ENCODE measurements at places on chromosomes 12 and 14.

- DNase-seq = no peak
Measured at GRCh38 chr14:50635141-50635540, 33.0 kb downstream of the SAV1 start.

- DNase-seq = no peak
Measured at GRCh38 chr14:104138718-104139459, 502 bp downstream of the KIF26A start.

DNA sequence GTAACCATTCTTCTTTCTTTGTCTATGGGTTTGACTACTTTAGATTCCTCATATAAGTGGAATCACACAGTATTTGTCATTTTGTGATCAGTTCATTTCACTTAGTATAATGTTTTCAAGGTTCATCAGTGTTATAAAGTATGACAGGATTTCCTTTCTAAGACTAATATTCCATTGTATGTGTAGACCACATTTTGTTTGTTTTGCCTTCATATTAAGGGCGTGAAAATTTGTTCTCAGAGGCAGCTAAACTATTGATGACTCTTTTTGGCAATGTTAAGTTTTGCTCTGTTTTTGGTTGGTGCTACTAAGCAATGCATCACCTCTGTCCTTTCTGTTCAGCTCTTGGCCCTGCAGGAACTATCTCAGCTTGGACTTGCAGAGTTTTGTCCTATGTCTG is 1.7 kb upstream of the KLRG1 start:
- DNase-seq = no peak

- DNase-seq = no peak
Measured at GRCh38 chr12:6466184-6466573, 4.3 kb downstream of the VAMP1 start.

GRCh38 chr12:108679106-108679681 is 45.5 kb upstream of the SELPLG start:
- no peak for DNase-seq

GRCh38 chr14:99195602-99196309 is 76.2 kb downstream of the BCL11B start:
- no peak for DNase-seq

DNA sequence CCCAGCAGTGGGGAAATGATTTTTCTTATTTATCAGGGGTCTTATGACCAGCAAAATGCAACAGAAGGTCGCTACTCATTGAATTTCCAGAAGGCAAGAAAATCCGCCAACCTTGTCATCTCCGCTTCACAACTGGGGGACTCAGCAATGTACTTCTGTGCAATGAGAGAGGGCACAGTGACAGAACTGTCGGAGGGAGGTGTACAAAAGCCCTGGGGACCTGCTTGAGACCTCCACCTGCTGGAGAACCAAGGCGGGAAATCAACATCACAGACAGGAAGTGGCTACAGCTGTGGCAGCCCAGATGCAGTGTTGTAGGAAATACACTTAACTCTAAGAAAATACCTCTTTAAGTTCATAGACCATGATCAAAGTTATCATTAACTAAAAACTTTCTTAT is 250.9 kb upstream of the OR4E1 start:
- no peak for DNase-seq

GRCh38 chr12:47244835-47245234 is 165.1 kb upstream of the AMIGO2 start:
- no peak for DNase-seq

DNA sequence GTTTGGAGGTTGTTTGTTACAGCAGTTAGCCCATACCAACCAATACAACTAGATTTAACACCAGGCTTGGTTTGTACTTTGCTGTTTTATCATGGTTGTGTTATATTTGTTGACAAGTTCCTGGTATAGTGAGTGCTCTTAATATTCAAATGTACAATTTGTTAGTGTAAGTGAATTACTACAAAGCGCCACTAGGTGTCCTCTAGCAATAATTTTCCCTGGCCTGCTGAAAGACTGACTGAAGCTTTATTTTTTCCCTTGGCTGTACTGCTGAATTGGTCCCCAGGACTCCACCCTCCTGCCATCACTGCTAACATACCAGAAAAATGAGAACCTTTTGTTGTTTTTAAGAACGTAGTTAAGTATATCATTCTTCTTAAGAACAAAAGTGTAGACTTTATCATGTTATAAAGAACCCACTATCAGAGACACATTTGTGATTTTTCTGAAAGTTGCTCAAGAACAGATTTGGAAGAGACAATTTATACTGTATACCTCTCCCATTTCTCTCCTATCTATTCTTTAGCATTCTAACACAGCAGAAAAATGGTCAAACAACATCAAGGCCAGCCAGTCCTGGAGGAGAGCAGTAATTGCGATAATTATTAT is 75.3 kb upstream of the FAR2 start:
- DNase-seq = peak; percentile 64

DNA sequence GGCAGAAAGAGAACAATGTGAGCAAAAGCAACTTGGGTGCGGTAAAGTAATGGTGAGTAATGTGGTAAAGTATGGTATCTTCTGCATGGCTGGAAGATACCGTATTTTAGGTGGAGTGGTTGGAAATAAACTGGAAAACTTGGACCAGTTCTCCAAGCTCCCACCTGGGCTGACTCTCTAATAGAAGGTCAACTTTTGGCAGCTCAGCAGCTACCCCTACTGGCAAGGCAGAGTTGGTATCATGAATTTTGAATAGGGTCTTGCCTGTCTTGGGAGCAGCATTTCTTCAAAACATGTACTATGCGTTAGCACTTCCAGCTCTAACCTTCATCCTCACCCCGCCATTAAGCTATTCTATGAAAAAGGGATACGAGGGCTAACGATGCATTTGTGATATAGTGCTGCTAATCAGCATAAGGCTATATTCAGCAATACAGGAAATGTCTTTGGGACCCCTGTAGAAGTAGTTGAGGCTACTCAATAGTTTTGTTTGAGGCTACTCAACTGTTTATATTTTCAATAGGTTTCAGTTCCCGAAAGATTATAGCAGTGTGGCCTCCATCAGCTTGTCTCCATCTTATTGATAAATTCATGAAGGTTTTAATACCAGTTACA is 276.3 kb upstream of the FAR2 start:
- peak; percentile 24 for DNase-seq

- no peak for DNase-seq
Measured at GRCh38 chr12:93290391-93290790, 87.3 kb upstream of the NUDT4 start.

DNA sequence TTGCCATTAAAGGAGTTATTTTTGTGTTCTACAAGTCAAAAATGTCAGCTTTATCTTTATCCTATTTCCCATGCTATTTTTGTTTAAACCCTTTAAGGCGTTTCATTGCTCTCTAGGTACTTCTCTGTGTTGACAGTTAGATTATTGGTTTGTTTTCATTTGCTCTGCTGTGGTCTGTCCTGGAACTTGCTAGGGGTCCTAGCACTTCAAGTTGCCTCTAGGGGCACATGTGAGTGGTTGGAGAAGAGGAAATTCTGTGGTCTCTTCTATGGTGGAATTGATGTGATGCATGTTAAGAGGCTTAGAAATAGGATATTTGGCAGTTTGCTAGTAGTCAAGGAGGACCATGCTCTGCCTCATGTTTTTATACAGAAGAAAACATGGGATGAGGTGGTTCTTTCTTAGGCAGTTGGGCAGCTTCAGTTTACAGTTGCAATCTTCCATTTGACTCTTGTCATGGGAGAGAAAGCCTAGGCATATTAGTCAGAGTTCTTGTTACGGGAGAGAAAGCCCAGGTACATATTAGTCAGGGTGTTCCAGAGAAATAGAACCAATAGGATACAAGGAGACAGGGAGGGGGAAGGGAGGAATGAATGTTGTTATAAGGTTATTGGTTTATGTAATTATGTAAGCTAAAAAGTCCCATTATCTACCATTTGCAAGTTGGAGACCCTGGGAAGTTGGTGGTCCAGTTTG is 14.4 kb downstream of the TTLL5 start:
- DNase-seq = no peak

DNA sequence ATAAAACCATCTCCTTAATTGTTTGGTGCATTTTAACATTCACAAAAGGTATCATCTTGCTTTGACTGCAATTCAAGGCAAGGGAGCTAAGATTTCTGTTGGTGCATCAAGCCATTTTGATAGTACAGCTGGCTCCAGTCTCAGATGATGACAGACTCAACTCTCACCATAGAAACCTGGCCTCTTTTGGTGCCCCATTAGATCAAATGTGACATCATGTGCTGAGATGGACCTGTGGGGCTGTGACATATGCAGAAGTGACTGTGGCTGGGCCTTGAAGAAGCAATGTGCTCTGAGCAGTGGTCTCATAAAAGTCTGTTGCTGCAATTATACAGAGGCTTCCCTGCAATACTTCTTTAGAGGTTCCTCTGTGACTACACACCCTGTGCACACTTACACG is 88.4 kb downstream of the SLC2A13 start:
- no peak for DNase-seq

GRCh38 chr12:103929784-103930033 is 501 bp upstream of the HSP90B1 start:
- peak; percentile 90 for DNase-seq

GRCh38 chr14:51367600-51367931 is 127.5 kb downstream of the TMX1 start:
- DNase-seq = no peak

DNA sequence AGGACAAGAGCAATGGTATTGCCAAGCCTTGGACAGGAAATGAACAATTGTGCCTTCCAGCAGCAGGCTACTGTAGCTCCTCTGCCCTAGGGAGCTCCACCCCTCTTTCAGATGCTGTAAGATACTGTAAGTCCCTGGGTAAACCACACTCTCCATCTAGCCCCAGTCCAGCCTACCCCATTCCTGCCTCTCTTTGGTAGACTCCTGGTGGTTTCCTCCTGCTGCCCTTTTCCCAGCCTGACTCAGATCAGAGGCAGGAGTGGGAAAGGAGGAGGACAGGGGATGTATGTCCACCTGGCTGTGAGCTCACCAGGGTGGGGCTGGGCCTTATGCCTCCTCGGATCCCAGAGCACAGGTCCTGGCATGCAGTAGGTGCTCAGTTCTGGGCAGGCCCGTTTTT is 174.6 kb downstream of the ESRRB start:
- no peak for DNase-seq

GRCh38 chr12:26293612-26294011 is 98.2 kb downstream of the SSPN start:
- no peak for DNase-seq

GRCh38 chr12:104315326-104316224 is 12.0 kb downstream of the EID3 start:
- DNase-seq = no peak

DNA sequence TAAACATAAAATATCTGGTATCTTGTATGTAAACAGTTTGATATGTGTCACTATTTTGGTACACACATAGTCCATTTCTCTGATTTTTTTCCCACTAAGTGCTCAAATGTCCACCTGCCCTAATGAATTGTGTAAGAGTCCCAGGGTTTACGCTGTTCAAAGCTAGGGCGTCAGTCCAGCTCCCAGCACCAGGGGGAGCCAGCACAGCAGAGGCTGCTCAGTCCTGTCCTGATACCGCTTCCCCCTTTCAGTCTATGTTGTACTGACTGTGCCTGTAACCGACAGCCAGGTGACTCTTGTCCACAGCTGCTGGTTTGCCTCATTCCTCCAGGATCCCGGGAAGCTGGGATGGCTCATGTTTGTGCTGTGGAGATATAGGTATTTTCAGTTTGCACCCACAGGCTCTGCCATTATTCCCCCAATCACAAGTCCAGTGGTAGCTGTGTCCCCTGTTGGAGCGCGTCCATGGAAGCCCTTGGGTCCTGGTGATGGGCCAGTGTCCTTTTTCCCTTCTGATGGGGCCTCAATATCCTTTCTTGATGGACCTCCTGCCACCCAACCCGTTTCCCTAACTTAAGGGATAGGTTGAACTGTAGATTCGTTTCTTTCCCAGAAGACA is 242.0 kb downstream of the NEDD1 start:
- DNase-seq = no peak

DNA sequence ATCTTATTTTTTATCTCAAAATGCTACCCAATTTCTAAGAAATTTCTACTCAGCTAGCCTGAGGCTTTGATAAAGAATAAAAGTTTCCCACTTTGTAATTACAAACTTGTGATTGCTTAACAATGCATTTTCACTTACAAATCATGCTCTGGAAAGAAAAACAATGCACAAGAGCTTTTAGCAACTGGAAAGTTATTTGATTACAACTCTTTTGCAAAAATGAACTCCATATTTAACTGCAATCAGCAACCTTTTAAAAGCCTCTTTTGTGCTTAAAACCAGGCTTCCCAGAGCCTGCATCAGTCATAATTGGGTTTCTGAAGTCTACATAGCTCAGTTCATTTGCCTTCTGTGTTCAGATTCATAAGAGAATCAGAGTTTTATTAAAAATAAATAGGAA is 395.2 kb downstream of the PAWR start:
- DNase-seq = no peak

DNA sequence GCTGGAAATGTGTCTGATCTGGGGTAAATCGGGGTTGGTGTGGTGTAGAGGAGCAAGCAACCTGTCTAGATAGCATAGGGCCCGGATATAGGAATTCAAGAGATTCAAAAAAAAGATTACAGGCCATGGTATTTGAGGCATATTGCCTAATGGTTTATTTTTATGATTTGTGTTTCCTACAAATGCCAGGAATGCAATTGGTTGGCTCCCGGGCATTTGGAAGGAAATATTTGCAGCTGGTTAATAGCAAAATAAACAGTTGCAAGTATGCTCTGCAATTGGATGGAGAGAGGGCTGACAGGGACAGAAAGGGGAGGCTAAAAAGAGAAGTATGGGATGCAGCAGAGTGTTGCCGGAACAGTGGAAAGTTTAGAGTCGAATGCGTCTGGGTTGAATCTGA is 315.6 kb upstream of the ATP2B1 start:
- no peak for DNase-seq

- no peak for DNase-seq
Measured at GRCh38 chr12:92369056-92369455, 223.4 kb upstream of the BTG1 start.

- DNase-seq = no peak
Measured at GRCh38 chr14:20587489-20588154, at the start of gene RNASE11. TSS of gene RNASE11 (minus strand) at chr14:20588001.

- DNase-seq = no peak
Measured at GRCh38 chr12:50840809-50841487, 1.8 kb upstream of the TMPRSS12 start.

DNA sequence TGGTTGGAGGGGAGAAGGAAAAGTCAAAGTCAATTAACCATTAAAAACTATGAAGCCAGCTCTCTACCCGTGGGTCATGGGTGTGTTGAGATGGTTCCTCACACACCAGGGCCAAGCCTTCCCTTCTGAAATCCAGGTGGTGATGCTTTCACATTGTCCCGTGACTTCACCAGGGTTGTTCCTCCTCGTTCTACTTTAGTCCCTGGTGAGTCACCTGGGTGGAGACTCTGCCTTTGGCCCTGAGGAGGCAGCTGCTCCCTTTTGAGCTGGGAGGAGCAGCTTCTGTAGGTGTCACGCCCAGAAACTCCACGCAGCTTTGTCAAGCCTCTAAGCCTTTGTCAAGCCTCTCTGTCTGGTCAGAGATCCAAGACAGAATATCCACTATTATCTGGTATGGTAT is 348.3 kb downstream of the BMP4 start:
- DNase-seq = no peak

GRCh38 chr12:2624543-2625288 is 170.1 kb upstream of the FKBP4 start:
- DNase-seq = peak; percentile 25
